ENCODE measurements at places on chromosomes 3 and 15. TPM values are rescaled to one million over a fixed set of nuclear protein-coding genes. Genes with fewer than 3 reads are reported as not detected.
A peak's percentile ranks its signal among the peaks of the same experiment; 100 is the strongest.

GRCh38 chr3:102733791-102734563 is 299.2 kb downstream of the ZPLD1 start:
- no peak for DNase-seq

GRCh38 chr15:77851691-77852090 is 219.0 kb upstream of the LINGO1 start:
- DNase-seq = no peak

GRCh38 chr3:108527817-108528216 is 17.4 kb upstream of the MYH15 start:
- DNase-seq = no peak

DNA sequence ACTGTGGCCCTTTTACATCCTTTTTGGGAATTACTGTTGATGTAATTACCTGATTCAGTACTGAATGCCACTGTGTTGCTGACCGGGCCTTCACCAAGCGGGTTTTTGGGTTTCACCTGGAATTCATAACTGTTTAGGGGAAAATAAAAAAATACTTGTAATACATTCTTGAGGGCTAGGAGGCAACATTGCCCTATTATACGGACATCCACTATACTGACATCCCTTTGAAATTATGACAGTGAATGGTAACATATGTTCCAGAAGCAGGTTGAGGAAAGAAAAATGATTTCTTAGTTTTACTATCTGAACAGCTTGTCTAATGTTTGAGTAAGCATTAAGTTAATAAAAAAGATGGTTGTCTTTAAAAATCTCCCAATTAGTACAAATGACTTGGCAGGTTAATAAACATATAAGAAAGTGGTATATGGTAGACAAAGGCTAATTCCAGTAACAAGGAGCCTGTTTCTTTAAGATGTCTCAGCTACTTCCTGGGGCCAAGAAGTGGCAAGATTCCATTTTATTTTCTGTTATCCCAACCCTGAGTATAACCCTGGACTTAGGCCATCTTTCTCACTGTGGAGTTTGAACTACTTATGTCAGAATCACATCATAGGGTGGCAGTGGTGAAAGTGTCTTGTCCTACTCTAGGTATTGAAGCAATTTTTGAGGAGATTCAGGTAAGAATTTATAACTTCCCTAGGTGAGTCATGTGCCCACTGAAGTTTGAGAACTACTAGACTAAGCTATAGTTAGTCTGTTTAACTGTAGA is 45.5 kb downstream of the TFG start:
- no peak for DNase-seq

- no peak for DNase-seq
Measured at GRCh38 chr15:27592036-27592760, 506.9 kb downstream of the OCA2 start.

- no peak for DNase-seq
Measured at GRCh38 chr3:11510356-11510755, 133.4 kb downstream of the VGLL4 start.

GRCh38 chr3:30114918-30115317 is 491.5 kb upstream of the TGFBR2 start:
- no peak for DNase-seq

GRCh38 chr15:92984161-92984560 is 84.0 kb downstream of the CHD2 start:
- no peak for DNase-seq

DNA sequence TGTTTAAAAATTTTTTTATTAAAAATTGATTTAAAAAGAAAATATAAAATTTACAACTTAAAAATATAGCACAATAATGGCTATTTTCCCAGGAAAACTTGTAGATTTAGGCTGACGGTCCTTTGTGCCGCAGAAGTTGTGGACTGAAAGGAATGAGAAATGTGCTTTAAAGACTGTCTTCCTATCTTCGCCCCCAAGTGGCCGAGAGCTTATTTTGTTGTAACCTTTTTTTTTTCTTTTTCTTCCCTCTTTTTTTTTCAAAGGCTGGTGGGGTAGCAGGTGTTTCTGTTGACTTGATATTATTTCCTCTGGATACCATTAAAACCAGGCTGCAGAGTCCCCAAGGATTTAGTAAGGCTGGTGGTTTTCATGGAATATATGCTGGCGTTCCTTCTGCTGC is 15.5 kb downstream of the SLC25A26 start:
- DNase-seq = no peak

DNA sequence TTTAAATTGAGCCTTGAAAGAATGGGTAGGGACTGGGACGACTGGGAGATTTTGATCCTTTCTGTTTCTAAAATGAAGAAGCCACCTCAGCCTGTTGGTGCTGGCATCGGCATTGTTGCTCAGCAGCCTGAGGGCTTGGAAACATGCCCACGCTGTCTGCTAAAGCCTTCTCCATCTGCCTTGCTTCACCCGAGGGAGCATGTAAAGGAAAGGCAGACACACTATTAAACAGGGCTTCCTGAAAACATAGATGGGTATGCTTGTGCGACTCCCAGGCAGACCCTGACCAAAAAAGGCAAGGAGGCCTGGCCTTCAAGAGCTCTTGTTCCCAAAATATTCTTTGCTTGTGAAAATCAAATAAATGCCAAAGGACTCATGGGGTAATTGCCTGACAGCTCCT is 84.2 kb upstream of the SLC4A7 start:
- no peak for DNase-seq

DNA sequence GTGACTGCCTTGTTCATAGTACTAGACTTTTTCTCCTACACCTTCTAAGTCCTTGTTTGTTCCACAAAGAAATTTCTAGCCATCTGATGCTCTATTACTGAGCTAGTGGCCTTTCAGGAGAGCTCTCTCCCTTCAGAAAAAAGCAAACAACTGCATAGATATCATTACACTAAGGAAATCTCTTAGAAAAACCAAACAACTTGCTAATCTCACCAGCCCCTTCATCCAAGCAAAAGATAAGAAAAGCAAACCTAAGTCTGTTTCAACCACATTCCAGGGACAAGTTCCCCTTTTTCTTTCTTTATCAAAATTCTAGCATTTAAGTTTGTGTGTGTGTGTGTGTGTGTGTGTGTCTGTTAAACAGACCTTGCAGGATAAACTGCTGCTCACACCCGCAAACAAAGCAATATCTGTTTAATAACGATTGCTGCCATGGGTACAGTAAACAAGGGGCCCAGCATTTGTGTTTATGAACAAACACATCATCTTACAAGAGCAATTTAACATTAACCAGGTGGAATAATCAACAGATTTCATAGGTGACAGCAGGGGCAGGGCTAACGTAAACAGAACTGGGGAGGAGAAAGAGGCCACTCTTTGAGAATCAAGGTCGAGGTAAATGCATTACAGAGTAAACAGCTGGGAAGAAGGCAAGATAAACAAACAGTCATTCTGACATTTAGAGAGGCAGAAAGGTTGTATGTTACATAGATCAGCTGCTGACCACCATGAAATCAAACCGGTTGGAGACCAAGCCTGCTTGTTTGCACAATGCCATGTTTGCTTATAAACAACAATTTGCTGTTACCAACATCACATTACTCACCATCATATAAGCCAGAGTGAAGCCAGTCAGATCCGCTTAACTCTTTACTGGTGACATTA is 375.1 kb downstream of the FOXP1 start:
- DNase-seq = no peak

DNA sequence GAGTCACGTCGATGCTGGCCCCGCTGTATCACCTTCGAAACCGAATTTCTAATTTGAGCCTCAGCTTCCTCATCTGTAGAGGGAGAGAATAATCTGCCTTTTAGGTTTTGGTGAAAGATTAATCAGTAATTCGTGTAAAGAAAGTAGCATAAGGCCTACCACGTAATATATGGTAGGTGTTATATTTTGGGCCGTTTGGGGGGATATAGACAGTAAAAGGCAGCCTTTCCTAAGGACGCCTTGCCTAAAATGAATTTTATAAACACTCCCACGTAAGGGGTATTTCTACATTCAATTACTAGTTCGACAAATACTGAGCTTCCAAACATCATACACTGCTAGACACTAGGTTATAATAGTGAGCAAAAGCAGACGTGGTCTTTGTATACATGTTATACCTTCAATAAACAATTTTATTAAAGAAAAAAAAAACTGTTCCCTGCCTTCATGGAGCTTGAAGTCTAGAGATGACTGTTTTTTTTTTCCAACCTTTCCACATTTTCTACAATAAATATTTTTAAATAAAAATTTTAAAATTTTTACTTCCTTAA is 737 bp downstream of the JAGN1 start:
- no peak for DNase-seq

- no peak for DNase-seq
Measured at GRCh38 chr3:38658841-38659240, 9.4 kb upstream of the SCN5A start.

GRCh38 chr15:65937054-65937453 is 67.8 kb downstream of the RAB11A start:
- DNase-seq = no peak

GRCh38 chr3:124777762-124778470 is 47.7 kb downstream of the UMPS start:
- DNase-seq = no peak

- DNase-seq = no peak
Measured at GRCh38 chr15:78061963-78062427, 15.5 kb downstream of the TBC1D2B start.

DNA sequence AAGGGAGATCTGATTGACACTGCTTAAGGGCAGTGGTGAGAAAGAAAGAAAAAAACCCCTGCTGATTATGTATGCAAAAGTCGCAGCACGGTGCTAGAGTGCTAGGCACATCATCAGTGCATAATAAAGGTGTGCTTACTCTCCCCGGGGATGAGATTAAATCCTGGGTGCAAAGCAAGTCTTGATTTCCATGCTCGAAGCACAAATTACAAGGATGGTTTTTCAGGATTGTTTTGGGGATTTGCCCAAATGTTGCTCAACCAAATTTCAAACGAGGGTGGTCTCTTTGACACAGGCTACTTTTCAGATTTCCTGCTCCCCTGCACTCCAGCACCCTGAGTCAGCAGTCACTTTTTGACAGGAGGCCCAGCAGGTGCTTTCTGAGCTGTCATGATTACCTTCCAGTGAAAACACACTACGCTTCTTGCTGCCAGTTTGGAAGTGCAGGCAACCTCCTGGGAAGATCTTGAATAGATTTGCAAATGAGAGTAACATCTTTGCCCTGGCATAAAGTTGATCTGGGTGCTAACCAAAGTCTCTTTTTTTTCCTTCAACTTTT is 167.5 kb upstream of the TRIM42 start:
- DNase-seq = no peak

- no peak for DNase-seq
Measured at GRCh38 chr15:68699124-68699880, 120.5 kb downstream of the CORO2B start.

DNA sequence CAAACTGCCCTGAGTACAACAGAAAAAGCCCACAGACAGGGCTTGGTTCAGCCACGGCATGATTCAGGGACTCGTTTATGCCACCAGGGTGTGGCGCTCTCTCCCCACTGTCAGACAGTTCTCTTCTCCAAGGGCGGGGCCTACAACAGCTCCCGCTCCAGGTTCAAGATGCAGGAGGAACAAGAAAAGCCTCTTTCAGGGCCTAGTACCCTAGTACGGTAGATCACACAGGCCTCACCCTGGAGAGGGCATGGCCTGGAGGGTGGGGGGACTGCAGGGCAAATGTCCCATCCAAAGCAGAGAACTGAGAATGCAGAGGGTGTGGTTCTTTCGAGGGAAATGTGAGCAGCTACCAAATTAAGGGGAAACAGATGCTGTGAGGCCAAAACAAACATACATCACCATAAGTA is 12.0 kb downstream of the MESD start:
- peak; percentile 74 for DNase-seq

GRCh38 chr3:13884851-13885703 is 5.2 kb upstream of the WNT7A start:
- DNase-seq = peak; percentile 72

DNA sequence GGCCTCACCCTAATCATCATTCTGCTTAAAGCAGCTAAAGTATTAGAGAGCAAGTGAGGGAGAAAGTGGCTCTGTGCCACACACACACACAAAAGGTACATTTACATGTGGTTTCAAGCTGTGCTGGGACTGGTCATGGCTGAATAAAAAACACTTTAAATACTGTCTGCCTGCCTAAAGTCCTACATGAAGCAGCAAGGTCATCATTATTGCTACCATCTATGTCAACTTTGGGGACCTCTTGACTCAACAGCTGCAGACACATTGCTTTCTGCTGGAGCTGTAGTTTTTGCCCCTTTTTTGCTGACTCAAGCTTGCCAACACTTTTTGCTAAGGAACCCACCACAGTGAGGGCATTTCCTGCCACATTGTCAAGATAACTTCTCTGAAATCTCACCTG is 1237.9 kb downstream of the ROBO2 start:
- DNase-seq = no peak

GRCh38 chr3:79906106-79906505 is 138.3 kb upstream of the ROBO1 start:
- no peak for DNase-seq

- no peak for DNase-seq
Measured at GRCh38 chr3:52724511-52724910, 18.6 kb downstream of the SPCS1 start.

- no peak for DNase-seq
Measured at GRCh38 chr3:188440340-188440972, 286.5 kb downstream of the LPP start.

DNA sequence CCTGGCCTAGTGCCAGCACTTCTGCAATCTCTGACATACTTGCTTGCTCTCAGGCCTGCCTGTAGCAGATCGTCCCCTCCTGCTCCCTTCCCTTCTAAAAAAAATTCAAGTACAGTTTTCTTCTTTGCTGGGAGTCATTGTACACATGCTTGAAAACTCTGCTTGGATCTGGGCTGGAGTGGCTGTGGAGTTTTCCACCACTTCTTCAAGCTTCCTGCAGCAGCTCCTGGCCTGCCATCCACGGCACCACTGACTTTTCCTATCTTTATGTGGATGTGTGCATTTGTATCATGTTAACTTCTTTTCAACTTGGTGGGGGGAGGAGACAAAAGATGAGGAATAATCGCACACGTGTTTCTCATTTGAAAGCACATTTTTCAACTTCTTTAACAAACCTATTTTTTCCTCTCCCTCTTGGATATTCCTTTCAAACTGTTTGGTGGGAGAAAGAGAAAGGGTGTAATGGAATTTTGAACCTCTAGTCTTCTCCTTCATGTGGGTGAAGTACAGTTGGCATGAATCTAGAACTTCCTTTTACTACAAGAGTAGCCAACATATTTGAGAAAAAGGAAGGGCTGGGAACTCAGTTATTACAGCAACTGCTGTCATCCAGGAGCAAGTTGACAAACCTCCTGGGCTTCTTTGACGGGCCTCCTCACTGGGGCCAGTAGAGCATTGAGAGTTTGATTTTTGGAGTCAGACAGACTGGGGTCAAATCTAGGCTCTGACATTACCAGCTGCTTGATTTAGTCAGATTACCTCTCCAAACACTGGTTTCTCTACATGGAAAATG is 61.2 kb upstream of the LRTM1 start:
- no peak for DNase-seq

- DNase-seq = no peak
Measured at GRCh38 chr3:179882292-179882691, 154.4 kb downstream of the PEX5L start.

- no peak for DNase-seq
Measured at GRCh38 chr3:104673981-104674380, 692.7 kb upstream of the ALCAM start.

- DNase-seq = no peak
Measured at GRCh38 chr15:29986946-29987345, 95.8 kb upstream of the GOLGA8J start.

The NR2E3 gene
- 0.38 TPM for total RNA-seq

The FOXB1 gene
- total RNA-seq = 0.60 TPM

The CLDN18 gene
- 7.3 TPM for total RNA-seq

The GRK7 gene
- total RNA-seq = not detected

The GHRL gene
- 29.6 TPM for total RNA-seq

The CHL1 gene
- 0.59 TPM for total RNA-seq

The MST1R gene
- 5.3 TPM for total RNA-seq

The PAQR5 gene
- 7.8 TPM for total RNA-seq

The SLC6A1 gene
- total RNA-seq = 0.43 TPM

The DNAH12 gene
- total RNA-seq = 0.29 TPM

Measured in type B pancreatic cell (in vitro differentiated cells).